GM04504 (cell line): ENCODE measurements at places on chromosomes 13 and 19.

- peak; percentile 30 for DNase-seq
These were observed 5.8 kb upstream of the ONECUT3 start for GRCh38 chr19:1747285-1748114.

DNA sequence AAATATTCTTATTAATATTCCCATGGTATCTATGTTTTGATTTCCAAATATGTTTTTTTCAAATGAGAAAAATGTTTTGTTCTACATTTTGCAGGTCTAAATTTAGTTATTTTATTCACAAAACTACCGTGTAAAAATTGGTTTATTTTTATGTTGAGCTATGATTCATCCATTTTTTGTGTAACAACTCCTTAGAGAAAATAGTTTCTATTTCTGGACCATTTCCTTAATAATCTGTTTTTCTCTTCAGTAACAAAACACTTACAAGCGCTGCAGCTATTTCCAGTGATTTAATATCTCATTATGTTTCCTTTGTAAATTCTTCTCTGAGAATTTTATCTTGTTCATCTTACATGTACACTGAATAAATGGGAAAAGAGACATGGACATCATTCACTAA lies 550.7 kb upstream of the SLITRK5 start:
- no peak for DNase-seq

- no peak for DNase-seq
These were observed 401.1 kb upstream of the SPRY2 start for GRCh38 chr13:80742033-80742432.

DNA sequence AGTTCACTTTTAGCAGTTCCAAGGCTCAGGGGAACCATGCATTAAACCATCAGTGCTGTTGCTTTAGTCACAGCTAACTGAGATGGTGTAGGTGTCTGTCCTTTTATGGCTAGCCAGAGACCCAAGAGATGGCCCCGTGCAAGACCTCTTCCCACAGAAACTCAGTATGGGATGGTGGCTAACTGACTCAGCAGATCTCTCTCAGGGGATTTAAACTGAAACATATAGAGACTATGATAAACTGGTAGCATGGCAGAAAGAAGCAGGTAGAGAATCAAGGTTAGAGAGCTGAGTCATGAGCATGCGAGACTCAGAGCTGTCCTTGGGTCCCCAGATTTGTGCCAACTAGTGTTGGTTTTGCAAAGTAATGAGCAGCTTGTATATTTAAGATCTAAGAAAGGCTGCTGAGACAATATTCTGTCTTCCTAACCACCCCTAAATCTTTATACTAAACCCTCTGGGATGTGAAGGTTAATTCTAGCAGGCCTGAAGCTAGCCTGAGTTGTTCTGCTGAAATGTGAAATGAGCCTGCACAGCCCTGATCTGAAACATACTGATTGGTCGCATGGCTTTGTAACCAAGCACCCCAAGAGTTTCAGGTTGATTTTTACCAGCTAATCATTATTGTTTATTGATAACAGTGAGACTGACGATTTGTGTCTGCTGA lies 6.5 kb upstream of the SCEL start:
- no peak for DNase-seq

- DNase-seq = peak; percentile 30
These were observed 13.8 kb downstream of the OR7D4 start for GRCh38 chr19:9205501-9206113.

DNA sequence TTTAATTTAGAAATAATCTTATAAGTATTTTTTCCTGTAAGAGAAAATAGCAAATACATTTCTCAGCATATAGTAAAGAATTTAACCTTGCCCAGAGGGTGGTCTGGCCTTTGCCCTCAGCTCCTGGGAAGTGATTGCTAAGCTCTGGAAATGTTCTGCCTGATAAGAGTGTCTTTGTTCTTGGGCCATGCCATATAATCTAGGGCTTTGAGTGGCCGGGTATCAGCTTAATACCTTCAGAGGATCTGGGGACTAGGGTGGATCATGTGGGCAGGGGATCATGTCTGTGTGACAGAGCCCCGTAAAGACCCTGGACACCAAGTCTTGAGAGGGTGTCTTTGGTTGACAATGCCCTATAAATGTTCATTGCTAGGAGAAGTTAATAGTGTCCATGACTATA lies 1032.4 kb upstream of the MIR17HG start:
- no peak for DNase-seq

DNA sequence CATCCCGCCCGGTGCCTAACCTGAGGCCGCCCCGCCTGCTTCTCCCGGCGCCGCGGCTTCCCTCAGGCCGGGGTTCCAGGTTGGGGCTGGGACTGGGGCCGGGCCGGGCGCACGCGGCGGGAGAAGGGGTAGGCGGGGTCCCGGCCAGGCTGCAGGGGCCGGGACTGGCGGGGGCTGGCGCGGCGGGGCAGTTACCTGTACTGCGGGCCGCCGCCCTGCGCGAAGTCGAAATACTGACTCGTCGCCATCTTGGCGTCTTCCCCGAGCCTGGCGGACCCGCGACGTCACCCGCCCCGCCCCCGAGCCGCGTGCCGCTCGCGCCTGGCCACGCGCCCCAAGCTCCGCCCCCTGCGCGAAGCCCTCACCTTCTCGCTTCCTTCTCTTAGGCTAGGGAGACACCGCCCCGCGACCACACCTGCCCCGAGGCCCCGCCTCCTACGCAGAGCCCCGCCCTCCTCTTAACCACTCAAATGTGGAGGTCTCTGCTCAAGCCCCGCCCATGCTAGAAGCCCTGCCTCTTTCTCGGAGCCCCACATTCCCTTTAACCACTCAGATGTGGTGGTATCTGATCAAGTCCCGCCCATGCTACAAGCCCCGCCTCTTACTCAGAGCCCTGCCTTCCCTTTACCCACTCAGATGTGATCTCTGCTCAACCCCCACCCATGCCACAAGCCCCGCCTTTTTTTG lies at the start of gene ZFR2:
ZFR2 (minus strand) TSS at position 269 of the 687 bp plus-strand sequence; CDS start at position 248, 21 bp downstream.
- DNase-seq = no peak

GRCh38 chr13:90613076-90613795 lies 734.3 kb upstream of the MIR17HG start:
- DNase-seq = no peak
